ENCODE measurements at places on chromosomes 1 and 21.
A peak's percentile ranks its signal among the peaks of the same experiment; 100 is the strongest.

DNA sequence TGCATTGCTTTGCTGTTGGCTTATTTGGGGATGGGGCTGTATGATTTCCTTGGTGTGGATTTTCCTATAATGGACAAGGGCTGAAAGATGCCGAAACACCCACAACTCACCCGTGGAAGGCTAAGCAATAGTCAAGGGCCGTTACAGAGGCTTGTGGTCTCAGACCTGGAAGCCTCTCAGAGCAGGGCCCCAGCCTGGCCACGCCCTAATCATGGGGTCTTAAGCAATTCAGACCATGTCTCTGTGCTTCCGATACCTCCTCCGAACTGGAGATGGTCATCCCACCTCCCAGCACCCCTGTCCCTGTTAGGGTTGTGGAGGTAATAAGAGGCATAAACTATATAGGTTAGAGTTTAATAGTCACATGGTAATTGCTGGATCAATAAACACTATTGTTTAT lies 3.4 kb downstream of the ABCG1 start:
- no peak for DNase-seq

- no peak for DNase-seq
Measured at GRCh38 chr1:151367658-151368392, 4.7 kb downstream of the SELENBP1 start.

DNA sequence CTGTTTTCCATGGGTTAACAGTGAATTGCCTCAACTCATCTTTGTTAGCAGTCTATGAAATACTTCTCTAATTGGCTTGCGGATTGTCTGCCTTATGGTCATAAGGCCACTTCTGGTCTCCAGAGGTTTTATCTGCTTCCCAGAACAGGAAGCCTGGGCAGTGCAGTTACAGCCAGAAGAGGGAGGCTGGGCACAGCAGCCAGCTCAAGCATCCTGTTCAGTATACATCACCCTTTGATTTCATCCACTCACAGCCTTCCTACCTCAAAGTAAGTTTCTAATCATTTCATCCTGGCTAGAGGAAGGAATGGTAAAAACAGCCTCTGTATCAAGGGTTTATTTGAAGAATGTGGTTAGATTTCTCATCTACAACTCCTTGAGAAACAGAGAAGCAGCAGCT lies 311.5 kb upstream of the DEPDC1 start:
- no peak for DNase-seq

GRCh38 chr1:241834733-241835377 lies 13.1 kb upstream of the EXO1 start:
- DNase-seq: no peak

GRCh38 chr1:18994381-18994780 lies 37.9 kb upstream of the IFFO2 start:
- DNase-seq: no peak

DNA sequence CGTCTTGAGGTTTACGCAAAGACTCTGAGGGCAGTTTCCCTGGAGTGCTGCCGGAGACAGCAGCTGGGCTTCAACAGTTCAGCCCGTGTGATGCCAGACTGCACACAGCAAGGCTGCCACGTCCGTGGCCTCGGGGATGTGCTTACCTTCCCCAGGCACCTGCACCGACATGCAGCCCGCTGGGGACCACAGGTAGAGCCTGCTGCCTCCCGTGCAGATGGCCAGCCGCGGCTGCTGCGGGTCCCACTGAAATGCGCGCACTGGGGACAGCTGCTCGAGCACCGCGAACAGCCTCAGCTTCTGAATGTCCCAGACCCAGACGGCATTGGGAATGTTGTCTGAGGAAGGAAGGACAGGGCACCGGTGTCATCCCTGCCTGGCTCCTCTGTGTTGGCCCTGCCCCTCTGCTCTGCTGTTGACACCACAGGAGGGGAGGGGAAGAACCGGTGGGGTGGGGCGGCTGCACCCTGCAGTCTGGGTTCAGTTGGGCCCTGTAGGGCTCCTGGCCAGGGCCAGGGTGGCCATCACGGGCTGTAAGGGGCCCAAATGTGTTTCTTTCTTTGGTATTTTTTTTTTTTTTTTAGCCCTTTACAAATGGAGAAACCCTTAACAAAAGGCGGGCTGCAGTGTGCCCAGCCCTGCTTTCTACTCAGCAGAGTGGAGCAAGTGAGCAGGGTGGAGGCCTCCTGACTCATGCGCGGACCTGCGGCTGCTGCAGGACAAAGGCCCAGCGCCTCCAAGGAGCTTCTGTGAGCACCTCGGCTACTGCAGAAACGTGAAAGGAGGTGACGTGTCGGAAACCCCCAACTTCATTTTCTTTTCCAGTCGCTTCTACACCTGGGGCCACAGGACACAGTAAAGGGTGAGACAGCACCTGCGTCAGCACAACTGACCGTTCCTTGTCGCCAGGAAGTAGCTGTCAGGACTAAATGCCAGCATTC lies 6.8 kb downstream of the TPRG1L start:
- no peak for DNase-seq

DNA sequence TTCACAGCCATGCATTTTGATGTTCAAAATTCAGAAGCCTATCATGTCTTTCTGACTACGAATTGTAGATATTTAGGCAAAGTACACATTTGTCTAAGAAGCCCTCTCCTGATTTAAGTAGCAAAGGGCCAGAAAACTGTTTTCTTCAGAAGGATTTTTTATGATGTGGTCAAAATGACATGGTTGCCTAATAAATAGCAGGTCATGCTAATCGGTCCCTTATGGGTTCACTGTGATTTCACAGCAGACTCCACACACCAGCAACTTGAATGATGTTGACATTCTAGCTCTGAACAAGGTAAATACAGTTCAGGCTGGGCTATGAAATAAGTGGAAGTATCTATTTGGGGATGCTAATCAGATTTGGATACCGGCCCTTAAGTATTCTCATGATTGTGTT lies 178.7 kb upstream of the DPYD start:
- no peak for DNase-seq

DNA sequence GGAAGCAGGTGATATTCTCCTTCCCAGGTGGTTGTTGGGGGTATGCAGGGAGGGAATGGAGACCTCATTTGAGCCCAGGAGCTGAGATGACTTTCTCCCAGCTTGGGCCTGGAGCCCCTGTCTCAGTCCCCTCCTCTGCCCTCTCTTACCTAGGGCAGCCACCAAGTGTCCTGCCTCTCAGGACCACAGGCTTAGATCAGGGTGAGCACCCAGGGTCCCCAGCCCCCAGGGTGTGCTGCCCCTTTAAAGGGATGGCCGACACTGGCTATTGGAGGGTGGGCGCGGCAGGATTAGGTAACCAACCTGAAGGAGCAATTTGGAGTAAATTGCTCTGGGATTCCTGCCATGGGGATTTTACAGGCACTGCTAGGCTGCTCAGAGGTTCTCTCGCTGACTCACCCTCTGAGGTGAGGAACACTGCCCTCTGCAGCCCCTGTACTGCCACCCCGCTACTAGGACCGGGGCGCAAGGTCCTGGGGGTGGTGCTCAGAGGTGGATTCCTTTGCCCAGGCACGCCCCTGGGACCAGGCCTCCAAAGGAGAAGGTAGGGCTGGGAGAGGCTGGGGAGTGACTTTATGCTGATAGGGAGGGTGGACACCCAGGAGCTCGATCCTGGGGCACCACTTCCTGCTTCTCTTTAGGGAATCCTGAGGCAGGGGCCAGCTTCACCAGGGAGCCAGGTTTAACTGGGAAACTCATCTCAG lies 1.5 kb downstream of the RPS6KA1 start:
- peak; percentile 98 for DNase-seq

GRCh38 chr1:63190171-63190570 lies 132.2 kb upstream of the FOXD3 start:
- DNase-seq: no peak

DNA sequence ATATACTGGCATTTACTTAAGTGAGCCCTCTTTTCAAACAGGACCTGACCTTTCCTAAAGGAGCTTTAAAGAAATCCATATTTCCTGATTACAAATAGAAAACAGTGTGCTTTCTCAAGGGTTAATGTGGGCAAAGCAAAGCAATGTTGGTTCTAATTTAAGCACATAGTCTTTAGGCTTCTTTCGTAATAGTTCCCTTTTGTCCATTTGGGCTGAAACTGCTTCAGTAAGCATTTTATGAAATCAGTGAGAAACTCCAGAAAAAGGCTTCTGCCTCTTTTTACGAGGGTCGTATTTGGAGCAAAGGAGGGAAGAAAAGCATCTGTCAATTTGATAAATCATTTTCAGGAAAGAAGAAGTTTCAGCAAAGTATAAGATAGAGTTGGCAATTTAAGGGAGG lies 331.2 kb downstream of the KIF26B start:
- DNase-seq: no peak

DNA sequence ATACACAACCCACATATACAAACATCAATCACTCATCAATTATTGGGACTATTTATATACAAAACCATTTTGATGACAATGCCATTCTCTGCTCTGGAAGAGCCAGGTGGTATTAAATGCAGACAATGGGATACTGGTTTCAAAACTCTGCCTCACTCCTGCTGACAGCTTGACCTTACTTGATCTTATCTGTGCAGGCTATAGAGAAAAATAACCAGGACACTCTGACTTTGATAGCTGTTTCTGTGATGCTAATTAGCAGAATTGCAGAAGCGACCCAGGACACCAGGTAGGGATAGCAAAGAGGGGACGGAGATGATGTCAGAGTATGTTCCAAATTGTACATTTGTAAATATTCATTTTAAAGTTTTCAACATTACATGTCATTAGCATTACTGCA lies 89.5 kb downstream of the OLFM3 start:
- DNase-seq: no peak

DNA sequence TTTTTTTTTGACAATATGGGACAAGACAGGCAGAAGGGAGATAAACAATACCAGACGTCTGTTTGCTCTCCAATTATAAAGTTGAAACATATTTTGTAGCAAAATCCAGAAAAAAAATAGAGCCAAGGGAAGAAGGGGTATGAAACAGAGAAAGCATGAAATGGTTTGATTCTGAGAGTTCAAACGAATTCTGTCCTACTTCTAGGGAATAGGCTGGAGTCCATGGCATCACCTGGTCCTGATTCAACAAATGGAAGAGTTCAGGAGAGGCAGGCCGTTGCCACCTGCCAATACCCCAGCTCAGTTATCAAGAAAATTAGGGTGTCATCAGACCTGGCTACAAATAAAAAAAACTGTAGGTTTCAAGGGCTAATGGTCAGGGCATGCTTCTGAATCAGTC lies 71.8 kb downstream of the CLSTN1 start:
- no peak for DNase-seq

DNA sequence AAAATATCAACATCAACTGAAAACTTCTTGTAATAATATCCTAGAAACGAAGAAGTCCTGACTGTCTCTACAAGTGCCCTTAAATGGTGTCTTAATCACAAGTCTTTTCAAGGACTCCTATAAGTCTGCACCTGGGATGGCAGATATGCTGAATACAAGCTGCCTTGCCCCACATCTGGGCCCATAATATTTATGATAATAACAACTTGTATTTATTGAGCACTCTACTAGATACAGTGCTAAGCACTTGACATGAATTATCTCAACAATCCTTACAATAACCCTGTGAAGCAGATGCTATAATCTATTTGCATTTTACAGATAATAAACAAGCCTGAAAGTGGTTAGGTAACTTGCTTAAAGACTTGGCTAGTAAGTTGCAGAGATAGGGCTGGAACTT lies 78.0 kb upstream of the ZNF648 start:
- DNase-seq: no peak

GRCh38 chr1:145425436-145426029 lies at the start of gene NBPF20:
Gene NBPF20, minus strand, starts transcription at chr1:145425603. Its CDS starts 20,331 bp downstream, at chr1:145405272.
- peak; percentile 81 for DNase-seq

DNA sequence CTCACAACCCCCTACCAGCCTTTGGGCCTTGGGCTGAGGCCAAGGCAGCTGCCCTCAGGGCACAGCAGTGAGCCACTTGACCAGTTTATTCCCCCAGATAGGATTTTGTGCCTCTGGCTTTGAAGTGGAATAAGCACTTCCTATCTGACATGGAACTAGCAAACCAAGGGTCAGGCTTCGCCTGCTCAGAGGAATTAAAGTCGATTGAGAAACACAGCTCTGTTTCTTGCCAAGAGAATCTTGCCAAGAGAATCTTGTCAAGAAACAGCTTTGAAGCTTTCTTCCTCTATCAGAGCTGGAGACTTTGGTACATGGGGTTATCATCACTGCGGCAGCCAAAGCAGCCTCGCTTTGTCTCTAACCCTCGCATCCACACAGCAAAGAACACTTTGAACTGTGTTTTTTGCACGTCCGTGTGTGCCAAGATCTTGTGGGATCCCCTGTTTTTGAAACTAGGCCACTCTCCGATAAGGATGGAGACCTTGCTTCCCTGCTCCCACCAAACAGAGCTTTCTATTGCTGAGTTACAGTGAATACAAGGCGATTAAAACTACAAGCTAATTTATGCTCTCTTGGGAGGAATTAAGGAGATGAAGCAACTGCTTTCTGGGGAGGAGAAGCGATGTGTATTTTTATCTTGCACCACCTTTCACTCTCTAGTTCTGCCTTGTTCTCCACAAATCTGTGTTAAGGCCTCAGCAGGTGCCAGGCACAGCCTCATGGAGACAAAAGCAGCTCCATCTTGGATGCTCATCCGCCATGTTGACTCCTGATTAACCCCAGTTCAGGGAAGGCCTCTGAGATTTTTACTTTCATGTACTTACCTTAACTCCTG lies 67.3 kb downstream of the RHOU start:
- no peak for DNase-seq

- no peak for DNase-seq
Measured at GRCh38 chr1:172608098-172608601, 50.8 kb upstream of the FASLG start.

DNA sequence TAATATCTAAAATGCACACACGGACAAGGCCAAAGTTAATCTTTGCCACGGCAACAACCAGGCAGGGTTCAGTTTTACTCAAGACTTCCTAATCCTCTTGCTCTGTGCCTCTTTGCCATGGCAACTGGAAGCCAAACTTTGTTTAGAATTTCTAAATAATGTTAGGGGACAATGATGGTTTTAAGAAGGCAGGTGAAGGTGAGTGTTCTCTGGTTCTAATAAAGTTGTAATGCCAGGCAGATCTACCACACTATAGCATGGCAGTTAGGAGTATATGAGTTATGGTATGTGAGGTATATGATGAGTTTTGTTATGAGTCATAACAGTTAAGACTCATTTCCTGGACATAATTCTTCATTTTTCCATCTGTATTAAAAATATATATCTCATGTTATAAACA lies 2.7 kb downstream of the PTPRC start:
- peak; percentile 79 for DNase-seq

DNA sequence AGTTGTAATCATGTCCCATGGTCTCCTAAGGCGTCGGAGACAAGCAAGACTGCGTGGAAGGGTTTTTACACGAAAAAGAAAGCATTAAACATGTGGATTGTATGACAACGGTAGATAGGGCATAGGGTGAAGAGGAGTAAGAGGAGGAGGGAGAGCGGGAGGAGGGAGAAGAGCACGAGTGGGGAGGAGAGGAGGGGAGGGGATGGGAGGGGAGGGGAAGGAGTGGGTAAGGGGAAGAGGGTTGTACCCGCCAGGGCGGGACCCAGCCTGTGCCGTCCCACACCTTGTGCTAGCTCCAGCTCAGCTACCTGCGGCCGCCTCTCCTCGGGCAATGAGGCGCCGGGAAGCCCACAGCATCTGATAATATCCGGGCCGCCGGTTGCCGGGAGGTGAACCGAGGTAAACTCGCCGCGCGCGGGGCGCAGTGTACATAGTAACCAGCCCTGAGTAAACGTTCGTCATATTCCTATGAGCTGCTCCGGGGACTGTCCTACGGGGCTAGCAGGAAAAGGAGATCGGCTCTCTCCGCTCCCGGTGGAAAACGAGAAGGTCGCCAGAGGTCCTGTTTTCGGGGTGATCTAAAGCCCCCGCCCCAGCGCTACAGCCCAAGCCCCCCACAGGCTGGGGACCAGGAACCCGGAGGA lies 449 bp upstream of the RCAN3 start:
- DNase-seq: peak; percentile 76

- DNase-seq: no peak
Measured at GRCh38 chr1:61844006-61844405, 101.7 kb downstream of the PATJ start.
